Right hindlimb (tissue), 1 donor: ENCODE measurements at places on chromosomes 7 and 10.

- peak; percentile 88 for DNase-seq
These were observed 216.9 kb downstream of the C7orf25 start for GRCh38 chr7:42694894-42695507.

DNA sequence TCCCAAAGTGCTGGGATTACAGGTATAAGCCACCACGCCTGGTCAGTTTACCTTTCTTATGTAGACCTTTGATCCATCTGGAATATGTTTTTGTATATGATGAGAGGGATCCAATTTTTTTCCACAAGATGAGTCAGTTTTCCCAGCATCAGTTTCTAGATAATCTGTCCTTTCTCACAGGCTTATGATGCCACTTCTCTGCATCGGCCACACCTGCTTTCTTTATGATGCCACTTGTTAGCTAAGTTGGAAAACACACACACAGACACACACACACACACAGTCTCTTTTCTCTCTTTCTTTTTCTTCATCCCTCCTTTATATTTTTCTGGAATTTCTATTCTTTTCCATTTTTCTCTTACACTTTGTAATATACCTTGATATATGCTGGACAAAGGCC lies 240.8 kb downstream of the BICC1 start:
- DNase-seq: no peak

GRCh38 chr10:59078978-59079377 lies 97.5 kb upstream of the PHYHIPL start:
- no peak for DNase-seq

- DNase-seq: no peak
These were observed 33.5 kb downstream of the HTRA1 start for GRCh38 chr10:122494833-122495232.

- DNase-seq: no peak
These were observed 19.4 kb downstream of the GATA3 start for GRCh38 chr10:8073691-8074416.

DNA sequence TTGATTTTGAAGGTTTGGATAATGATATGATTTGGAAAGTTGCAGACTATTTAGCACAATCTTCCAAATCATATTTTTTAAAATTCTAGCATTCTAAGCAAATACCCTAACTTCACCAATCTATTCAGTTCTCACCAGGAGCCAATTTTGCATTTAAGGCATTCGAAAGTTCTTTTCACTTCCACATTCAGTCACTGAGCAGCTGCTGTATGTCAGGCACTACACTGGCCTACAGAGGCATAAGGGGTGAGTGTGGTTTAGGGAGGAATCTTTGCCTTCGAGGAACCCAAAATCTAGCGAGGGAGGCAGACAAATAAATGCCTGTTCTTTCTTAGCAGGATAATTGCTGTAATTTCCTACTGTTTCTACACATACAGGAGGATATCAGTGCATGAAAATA lies 10.7 kb upstream of the UCN3 start:
- no peak for DNase-seq

DNA sequence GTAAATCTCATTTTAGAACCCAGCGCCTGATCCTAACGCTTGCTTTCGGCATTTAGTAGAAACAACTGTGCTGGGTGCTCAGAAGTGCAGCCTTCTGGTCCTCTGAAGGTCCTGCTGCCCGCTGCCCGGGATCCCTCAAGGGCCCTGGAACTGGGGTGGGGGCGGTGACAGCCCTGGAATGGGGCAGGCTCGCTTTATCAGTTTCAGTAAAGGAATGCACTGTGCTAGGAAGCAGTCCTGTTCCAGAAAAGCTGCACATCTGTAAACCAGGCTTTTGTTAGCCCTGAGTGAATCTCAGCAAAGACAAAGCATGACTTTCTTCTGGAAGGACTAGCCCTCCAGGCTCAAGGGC lies 254.6 kb downstream of the TNS3 start:
- DNase-seq: no peak

GRCh38 chr7:6232534-6232933 lies 39.9 kb downstream of the CYTH3 start:
- DNase-seq: no peak

- DNase-seq: no peak
These were observed 23.0 kb upstream of the CEP41 start for GRCh38 chr7:130463553-130464434.

- no peak for DNase-seq
These were observed 110.3 kb downstream of the ZNF248 start for GRCh38 chr10:37747081-37747480.

DNA sequence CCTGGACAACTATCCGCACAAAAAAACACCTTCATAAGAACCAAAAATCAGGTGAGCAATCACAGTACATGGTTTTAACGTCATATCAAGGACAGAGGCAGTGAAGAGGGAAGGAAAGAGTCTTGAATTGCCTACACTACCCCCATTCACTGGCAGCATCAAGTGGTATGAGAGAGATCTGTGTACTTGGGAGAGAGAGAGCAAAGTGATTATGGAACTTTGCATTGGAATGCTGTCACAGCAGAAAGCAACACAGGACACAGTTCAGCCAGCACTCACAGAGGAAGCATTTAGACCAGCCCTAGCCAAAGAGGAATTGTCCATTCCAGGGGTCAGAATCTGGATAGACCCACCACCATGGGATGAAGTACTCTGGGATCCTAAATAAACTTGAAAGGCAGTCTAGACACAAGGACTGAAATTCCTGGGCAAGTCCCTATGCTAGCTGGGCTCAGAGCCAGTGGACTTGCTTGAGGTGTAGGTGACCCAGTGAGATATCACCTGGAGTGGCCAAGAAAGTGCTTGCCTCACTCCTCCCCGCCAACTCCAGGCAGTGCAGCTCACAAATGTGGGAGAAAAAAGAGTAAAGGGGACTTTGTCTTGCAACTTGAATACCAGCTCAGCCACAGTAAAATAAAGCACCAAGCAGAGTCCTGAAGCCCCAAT lies 30.5 kb upstream of the SFTPD start:
- no peak for DNase-seq

DNA sequence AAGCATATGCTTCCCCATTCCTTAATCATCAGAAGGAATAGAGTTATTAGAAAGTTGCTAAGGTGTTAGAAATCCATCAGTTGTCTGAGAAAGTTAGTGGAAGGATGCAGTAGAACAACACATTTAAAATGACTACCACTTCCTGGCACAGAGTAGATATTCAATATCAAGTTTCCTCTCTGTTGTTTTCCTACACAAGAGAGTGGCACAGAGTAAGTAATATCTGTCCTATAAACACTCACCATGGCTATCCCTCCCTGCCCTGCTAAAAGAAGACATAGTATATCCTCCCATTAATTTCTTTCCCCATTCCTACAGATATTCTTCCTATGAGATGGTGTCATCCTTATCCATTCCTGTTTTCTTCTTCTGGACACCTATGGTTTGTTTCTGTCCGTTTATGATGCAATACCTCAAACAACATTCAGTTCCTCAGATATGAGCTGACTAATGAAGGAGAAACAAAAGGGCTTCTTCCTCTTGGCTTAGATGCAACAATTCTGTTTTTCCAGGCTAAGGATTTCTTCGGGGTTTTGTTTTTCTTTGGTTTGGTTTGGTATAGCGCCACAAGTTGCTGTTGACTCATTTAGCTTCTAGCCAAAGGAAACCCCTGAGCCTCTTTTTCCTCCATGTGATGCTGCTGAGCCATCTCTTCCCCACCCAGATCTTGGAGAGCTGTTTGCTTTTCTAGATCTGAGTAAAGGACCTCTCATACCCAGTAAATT lies 32.9 kb upstream of the BPGM start:
- no peak for DNase-seq

DNA sequence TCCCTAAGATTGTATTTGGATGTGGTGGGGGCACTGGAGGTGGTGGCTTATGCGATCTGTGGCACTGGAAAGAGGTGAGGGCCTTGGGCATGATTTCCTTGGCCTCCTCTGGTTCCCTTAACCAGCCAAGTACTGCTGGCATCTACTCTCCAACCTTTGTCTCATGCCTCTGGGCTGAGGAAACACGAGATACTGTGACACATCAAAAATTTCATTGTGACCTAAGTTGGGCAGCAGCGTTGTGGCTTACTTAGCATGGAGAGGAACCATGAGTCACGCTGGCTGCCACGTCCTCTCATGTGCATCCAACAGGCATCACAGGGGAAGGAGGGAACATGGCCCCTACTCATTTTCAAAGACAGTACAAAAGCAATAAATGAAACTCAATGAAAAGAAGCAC lies 29.7 kb upstream of the GSDME start:
- DNase-seq: no peak

DNA sequence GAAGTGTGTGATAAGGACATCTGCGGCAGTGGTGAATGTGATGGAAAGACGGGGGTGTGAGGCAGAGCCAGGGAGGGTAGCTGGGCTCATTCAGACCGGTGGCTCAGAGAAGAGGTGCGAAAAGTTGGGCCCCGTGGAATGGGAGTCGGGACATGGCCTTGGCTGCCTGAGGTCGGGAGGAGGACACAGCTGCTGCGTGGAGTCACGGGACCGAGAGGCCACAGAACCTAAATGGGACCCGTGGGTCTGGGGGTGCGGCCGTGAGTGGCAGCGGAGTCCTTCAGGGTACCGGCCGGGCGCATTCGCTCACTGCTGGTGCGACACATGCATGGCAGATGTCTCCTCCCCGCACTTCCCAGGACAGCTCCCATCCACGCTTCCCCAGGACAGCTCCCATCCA lies 22.9 kb upstream of the LARP4B start:
- no peak for DNase-seq

DNA sequence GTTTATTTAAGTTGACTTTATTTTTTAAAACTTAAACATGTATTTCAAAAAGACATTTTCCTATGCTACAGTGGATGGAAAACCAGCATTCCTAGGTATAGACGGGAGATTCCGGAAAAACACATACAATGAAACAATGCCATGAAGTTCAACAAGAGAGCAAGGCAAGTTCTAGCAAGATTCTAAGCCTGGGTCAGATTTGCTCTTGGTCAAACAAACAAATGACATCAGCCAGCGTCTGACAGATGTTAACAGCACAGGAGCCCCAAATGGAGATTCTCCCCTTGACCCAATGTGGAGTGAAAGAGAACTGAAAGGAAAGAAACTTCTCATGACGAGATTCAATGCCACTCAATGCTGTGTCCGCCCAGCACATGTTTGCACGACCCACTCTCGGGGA lies 149.9 kb downstream of the NEURL1 start:
- DNase-seq: no peak

GRCh38 chr7:158585721-158586498 lies 1.7 kb downstream of the PTPRN2 start:
- DNase-seq: no peak

GRCh38 chr10:114779803-114780576 lies 41.6 kb upstream of the FHIP2A start:
- DNase-seq: no peak

DNA sequence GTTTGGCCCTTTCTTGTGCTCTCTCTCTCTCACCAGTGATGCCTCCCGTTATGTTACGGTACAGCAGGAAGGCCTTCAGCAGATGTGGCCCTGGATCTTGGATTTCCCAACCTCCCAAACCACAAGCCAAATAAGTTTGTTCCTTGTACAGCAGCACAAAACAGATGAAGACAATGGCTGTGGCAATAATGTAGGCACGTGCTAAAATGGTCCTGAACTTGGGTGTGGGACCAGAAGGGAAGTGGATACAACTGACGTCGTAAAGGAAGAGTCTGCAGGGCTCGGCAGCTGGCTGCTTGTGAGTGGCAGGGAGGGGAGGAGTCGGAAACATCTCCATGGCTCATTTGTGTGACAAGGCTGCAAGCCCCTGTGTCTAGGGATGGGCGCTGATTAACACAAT lies 26.8 kb downstream of the PROSER2 start:
- DNase-seq: no peak

GRCh38 chr7:157402911-157403534 lies 66.2 kb downstream of the DNAJB6 start:
- DNase-seq: no peak

- no peak for DNase-seq
These were observed 25.8 kb upstream of the CHST15 start for GRCh38 chr10:124119216-124119615.

DNA sequence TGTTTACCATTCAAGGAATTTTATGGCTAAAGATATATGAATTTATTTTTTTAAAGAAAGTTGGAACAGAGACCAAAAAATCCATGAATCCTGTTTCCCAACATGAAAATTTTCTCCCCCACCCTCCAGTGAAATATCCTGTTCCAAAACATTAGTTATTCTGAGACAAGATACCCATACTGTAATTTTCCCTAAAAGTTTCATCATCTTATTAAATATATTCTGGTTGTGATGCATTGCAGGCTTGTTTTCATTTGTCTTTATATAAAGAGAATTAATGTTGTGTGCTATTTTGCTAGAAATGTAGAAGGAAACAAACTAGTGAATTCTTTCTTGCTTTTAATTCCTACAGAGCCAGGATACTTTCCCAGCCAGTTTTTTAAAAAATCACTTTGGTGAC lies 106.6 kb downstream of the EXOC4 start:
- DNase-seq: no peak

GRCh38 chr7:81244224-81244623 lies 325.4 kb upstream of the SEMA3C start:
- DNase-seq: no peak

DNA sequence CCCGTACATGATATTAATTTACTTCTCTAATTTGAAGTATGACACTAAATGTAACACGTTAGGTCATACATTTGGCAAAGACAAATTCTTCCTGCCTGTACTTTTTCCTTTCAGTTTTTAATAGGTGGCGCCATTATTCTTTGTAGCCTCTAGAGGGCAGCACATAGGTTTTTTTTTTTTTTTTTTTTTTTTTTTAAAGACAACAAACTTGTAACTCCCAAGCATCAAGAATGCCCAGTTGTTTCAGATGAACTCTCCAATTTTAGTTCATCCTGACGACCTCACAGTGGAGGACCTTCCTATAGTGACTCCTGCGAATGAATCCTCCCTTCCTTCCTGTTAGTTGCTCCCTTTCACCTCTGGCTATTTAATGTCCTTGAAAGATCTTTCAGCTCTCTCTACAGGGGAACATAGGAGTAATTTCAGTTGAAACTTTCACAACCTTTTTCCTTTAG lies 139.3 kb upstream of the HDAC9 start:
- no peak for DNase-seq

GRCh38 chr7:7785344-7785973 lies 67.1 kb upstream of the RPA3 start:
- DNase-seq: no peak

GRCh38 chr10:24908793-24909423 lies 43.5 kb downstream of the PRTFDC1 start:
- DNase-seq: no peak

DNA sequence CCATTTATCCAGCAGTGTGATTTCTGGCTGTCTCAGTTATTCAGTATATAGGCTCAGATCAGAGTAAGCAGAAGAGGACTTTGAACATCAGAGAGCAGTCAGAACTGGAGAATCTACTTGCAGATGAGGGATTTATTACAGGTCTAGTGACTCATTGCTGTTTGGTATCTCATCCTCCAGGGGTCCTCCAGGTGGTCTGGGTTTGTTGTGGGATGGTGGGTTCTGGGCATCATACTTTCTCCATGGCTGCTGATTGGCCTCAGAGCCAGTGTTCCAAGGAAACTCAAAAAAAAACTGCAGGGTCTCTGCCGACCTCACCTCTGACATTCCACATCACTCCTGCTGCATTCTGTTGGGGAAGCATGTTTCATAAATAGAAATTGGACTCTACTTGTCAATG lies 214.8 kb downstream of the CNTNAP2 start:
- no peak for DNase-seq

GRCh38 chr7:17770710-17771375 lies 169.5 kb downstream of the SNX13 start:
- no peak for DNase-seq

- DNase-seq: no peak
These were observed 214.2 kb downstream of the PLXNA4 start for GRCh38 chr7:132362059-132362458.
